Activated naive CD4-positive, alpha-beta T cell (primary cell): ENCODE measurements at places on chromosomes 5 and 9.

- no peak for DNase-seq
These were observed 49.0 kb upstream of the CTXN3 start for GRCh38 chr5:127599847-127600246.

- no peak for DNase-seq
These were observed 83.7 kb downstream of the PCSK5 start for GRCh38 chr9:75974016-75974766.

- DNase-seq = no peak
These were observed 149.4 kb downstream of the MACROH2A1 start for GRCh38 chr5:135249658-135250057.

- DNase-seq = no peak
These were observed 50.2 kb upstream of the KCNMB1 start for GRCh38 chr5:170439223-170439943.

- DNase-seq = no peak
These were observed 108.3 kb downstream of the RPS23 start for GRCh38 chr5:82169892-82170291.
